ENCODE measurements at places on chromosomes 3 and 15.

DNA sequence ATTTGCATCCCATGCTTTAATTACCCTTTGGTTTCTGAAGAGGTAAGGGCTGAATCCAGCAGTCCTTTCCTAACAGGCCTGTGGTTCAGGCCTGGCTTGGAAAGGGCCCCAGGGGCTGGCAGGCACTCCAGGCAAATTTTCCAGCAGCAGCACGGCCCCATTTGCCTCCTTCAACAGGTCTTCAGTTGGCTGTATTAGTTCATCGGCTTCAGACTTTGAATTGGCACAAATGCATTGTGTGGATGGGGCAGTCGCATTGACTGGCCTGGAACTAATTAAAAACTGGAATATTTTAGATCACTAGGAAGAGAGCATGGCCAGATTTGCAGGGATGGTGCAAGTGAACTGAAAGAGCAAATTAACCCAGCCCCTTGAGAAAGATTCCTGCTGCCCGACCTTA lies 207.8 kb upstream of the MCTP2 start:
- DNase-seq: peak; percentile 56

GRCh38 chr3:171528102-171528501 lies 67.9 kb upstream of the TNIK start:
- DNase-seq: no peak

DNA sequence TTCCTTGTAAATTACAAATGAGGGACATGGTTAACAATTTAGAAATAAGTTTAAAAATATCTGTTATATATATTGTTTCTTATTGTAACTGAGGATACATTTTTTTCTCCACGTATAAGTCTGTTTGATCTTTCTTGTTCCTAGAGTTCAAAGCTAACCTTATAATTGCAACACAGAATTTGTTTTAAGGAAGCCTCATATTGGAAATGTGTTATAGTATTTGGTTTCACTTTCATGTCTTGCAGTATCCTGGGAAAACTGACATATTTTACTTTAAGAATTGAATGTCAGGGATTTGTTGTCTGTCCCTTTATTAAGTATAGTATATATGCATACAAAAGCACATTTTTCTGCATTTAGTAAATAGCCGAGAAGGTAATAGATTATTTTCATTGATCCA lies 23.5 kb upstream of the NIT2 start:
- no peak for DNase-seq

DNA sequence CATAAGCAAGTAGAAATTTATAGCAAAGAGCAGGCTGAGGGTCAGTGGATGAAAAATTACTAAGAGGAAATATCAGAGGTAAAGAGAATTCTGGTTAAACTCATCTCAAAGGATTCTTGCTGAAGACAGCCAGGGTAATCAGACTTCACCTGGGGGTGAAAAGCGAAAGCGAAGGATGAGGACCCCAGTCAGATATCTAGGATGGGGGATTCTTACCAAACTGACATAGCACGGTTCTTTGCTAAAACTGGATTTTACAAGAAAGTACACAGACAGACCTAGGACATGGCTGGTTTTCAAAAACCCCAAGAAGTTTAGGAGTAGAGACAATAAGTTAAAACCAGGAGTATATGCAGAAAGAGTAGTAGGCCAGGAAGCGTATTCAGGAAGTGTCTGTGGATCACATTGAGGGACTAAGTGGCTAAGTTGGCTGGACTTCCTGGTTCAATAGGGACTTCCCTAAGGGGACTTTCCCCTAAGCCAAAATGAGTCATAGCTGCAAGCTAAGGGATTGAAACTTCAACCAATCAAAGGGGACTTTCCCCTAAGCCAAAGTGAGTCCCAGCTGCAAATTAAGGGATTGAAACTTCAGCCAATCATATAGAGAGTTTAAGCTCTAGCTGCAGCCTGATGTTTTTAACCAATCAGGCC lies 2.4 kb upstream of the CFAP91 start:
- DNase-seq: no peak

DNA sequence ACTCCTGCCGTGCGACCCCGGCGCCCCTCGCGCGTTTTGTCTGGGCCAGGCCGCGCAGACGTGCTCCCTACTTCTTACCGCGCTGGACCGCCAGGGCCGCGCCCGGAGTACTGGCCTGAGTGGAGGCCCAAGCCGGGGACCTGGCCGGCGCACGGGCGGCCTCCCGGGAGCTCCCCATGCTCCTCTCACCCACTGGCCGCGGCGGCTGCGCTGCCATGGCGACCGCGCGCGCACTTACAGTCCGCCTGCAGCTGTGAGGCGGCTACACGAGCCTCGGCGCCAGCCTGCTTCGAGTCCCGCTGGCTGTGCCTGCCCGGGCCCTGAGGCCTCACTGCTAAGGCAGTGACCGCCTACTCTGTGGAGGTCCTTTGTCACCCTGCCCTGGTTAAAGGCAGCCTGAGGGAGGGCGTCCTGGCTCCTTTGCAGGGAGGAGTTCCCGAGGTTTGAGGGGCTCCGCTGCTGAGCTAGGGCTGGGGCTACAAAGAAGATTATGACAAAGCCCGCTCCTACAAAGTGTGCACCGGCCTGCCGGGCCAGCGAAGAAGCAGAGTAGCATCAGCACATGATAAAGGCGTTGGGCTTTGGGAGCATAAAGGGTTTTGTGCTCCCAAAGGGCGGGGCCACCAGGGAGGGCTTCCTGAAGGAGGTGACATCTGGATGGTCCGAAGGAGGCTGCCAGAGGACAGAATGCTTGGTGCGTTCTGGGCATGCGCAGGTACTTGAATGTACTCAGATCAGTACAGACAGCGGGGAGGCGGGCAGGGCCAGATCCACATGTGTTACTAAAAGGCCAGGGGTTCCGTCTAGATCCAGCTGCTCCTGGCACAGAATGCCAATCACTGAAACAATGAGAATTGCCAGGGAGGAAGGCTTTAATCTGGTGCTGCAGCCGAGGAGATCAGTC lies at the start of the genes LRRC34 and LRRIQ4:
TSS of gene LRRC34 (minus strand) at position 573 of the 904 bp plus-strand sequence. CDS start at position 217, 356 bp downstream.
TSS of gene LRRIQ4 (plus strand) at position 539 of the 904 bp plus-strand sequence. CDS start 9,052 bp downstream, outside the sequence.
- peak; percentile 69 for DNase-seq

DNA sequence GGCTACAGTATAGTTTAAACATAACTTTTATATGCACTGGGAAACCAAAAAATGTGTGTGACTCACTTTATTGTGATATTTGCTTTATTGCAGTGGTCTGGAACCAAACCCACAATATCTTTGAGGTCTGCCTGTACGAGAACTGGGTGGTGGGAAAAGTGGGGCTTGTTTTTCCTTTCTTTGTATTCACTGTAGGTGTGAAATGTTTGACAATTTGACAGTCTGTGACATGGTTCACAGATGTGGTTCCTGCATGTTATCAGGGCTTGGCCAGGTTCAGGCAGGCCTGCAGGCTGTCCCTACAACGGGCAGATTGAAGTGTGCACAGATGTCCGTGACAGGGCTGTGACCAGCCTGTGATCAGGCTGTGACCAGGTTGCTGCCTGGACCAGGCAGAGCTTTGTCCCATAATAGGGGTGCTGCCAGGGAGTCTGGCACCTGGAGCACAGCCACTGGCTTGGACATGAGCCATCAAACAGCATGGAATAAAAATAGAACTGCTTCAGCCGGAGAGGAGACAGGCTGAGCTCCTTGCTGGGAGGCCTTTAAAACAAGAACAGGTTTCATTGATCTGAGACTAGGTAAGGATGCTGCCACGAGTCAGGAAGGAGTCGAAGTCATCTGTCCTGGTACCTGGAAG lies 61.0 kb downstream of the KLF13 start:
- no peak for DNase-seq

DNA sequence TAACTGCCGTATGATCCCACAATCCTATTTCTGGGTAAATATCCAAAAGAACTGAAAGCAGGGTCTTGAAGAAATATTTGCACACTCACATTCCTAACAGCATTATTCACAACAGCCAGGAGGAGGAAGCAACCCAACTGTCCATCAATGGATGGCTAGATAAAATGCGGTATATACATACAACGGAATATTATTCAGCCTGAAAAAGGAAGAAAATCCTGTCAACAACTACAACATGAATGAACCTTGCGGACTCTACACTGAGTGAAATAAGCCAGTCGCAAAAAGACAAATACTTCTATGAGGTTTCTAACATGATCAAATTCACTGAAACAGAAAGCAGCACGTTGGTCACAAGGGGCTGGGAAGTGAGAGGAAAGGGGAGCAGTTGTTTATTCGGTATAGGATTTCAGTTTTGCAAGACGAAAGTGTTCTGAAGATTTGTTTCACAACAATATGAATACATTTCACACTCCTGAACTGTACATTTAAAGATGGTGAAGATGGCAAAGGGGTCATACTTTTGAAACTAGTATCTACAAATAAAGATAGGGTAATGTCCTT lies 6.2 kb downstream of the DLG1 start:
- no peak for DNase-seq

DNA sequence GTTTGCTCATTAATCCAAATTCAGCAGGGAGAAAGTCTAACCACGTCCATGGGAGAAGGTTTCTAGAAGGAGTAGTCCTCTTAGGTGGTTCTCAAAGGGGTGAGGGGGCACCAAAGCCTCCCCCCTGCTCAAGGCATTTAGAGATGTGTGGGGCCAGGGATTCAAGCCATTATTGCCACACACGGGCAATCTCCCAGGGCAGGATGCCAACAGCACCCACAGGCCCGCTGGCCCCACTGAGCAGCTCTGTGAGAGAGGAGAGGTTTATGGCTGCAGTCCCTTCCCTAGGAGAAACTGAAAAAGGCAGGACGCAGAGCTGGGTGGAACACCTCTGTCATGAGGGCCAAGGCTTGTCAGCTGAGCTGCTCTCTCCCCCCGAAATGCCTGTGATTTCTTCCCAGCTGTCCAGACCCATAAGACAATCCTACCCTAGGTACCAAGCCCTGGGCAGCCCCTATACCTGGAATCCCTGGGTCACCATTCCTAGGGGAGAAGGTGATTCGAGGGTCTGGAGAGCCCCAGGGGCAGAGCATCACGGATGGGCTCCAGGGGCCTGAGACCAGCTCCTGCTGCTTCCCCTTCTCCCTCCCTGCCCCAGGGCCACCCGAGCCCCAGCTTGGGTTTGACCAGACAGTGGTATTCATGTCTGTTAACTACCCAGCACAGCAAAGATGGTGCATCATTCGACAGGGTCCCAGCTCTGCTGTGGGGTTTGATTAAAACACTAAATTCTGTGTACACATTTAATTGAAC lies 39.0 kb downstream of the WHAMM start:
- DNase-seq: no peak

All from putamen (tissue), 1 donor.